Foreskin keratinocyte (primary cell): ENCODE measurements at places on chromosomes 1 and 21.

GRCh38 chr1:183039985-183040447 is 16.8 kb downstream of the LAMC1 start:
- DNase-seq: no peak

- no peak for DNase-seq
Observed at GRCh38 chr1:94949681-94950661, 23.1 kb upstream of the CNN3 start.

- DNase-seq: no peak
Observed at GRCh38 chr1:17423781-17424245, 15.7 kb downstream of the RCC2 start.

- no peak for DNase-seq
Observed at GRCh38 chr1:207045453-207045852, 5.6 kb downstream of the YOD1 start.

- no peak for DNase-seq
Observed at GRCh38 chr1:31755850-31756492, 8.2 kb downstream of the ADGRB2 start.

GRCh38 chr1:234957330-234958065 is 171.1 kb downstream of the TOMM20 start:
- no peak for DNase-seq

GRCh38 chr21:19508844-19509243 is 1105.3 kb upstream of the TMPRSS15 start:
- no peak for DNase-seq

- DNase-seq: no peak
Observed at GRCh38 chr1:165734906-165735305, 33.8 kb downstream of the TMCO1 start.

DNA sequence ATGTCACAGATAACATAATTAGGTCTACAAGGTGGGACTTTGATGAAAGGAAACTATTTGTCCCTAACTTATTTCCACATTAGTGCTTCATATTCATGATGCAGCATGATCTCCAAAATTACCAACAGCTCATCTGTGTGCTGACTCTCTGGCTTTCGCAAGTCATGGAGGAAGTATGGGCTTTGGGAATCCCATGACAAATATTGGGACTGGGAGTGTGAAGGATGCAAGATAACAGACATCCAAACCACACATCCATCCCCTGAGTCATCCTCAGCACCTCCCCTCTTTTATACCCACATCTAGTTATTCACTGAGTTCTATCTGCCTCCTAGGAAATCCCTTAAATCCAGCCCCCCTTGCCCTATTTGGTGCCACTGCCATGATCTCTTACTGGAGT is 102.8 kb upstream of the COL24A1 start:
- DNase-seq: peak; percentile 34

DNA sequence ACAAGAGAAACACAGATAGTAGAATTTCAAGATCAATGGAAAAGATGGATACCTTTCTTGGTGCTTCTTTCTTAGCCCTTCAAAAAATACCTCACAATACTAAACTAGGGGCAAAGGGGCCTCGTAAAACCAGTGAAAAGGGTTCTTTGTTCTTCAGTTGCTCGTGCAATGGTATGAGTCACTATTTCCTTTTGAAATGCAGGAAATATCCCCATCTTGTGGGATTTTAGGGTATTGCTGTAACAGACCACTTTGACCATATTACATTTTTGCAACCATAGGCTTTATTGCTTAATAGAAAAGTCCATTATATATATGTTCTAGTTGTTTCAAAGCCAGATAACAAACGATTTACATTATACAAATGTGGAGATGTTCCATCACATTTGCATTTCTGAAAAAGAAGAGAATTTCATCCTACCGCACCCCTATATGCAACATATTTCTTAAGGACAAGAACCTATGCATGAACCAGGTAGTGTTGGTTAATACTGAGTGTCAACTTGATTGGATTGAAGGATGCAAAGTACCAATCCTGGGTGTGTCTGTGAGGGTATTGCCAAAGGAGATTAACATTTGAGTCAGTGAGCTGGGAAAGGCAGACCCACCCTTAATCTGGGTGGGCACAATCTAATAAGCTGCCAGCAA is 88.6 kb upstream of the PKN2 start:
- DNase-seq: peak; percentile 49

DNA sequence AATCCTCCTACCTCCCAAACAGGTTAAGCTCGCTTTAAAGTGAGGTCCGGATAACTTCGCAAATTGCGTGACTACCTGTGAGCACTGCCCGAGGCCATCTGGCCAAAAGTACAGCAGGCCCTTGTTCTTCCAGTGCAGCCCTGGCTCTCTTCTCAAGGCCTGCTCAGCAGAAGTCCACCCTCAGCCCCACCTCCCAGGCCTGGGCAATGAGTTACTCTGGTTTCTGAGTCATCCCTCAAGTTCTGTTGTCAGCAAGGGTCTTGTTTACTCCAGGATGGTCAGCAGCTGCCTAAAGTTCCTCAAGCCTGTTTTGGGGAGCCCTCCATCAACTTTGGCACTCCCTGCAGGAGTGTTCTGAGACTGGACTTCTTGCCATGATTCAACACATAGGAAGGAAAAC is 101.7 kb downstream of the BCAR3 start:
- no peak for DNase-seq

DNA sequence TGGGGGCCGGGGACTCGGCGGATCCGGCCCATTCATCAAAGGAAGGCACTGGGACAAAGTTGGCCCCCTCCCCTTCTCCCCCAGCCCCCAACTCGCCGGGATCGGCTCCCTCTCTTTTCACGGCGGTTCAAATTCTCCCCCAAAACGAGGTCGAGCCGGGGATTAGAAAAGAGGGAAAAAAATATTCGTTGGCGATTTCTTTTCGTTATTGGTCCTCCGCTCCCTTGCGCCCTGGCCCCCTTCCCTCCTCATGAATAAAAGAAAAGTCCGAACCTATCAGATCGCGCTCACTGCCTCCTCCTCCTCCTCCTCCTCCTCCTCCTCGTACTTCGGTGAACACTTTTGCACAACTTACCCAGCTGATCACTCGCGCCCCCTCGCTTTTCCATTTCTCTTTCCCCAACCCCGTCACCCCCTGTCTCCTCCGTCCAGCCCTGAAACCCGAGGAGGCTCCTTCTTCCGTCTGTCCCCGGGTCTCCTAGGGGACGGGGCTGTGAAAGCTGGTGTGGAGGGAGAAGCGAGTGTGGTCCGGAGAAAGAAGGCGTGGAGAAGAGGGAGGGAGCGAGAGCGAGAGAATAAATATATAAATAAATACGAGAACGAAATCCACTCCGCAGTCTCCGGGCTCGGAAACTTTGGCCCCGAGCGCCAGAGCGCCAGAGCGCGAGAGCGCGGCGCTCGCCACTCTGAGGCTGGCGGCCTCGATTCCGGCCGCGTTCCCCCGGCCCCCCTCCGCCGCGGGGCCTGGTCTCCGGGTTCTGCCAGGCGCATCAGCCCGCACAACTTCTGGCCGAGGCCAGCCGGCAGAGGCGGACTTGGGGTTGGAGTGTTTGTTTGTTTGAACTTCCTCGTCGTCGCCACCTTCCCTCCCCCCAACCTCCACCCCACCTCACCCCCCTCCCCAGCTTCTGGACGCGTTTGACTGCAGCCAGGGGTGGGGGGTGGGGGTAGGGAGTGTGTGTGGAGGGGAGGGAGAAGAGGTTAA is at the start of gene PAX7:
Gene PAX7 (plus strand): TSS at position 336 of the 985 bp plus-strand sequence. CDS start 758 bp downstream, outside the sequence.
- no peak for DNase-seq

DNA sequence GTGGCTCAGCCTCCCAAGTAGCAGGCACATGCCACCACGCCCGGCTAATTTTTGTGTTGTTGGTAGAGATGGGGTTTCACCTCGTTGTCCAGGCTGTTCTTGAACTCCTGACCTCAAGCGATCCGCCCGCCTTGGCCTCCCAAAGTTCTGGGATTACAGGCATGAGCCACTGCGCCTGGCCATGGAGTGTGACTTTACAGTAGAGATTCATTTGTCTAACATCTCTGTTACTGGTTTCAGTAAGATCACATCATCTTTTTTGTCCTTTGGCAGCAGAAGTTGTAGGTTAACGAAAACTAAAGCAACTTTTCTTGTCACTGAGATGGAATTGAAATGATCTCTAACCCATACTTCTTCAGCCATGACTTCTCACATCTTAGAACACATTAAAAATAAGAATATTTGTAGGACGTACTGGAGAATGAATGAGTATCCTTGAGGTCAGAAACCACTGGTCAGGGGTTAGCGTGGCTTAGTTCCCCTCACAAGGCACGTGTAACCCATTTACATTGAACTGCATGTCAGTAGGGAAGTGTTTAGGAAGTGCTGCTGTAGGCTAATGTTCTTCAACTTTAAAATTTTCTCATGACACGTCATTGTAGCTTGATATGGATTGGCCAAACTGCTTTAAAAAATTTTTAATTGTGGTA is 75.9 kb downstream of the CAMTA1 start:
- DNase-seq: no peak

DNA sequence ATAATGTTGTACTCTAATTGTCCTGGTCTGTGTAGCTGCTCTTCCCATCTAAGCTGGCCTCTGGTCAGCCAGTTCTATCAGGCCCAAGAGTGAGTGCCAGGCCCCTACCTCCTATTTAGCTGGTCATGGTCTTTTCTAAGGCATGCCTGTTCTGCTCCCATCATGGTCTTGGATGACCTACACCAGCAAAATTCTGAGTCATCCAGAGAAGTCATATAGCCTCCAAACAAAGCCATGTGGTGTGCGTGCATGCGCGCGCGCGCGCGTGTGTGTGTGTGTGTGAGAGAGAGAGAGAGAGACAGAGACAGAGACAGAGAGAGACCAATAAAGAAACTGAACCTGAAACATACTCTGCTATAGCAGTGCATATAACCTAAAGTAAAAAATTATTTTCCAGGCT is 254.4 kb downstream of the BRINP2 start:
- no peak for DNase-seq

- peak; percentile 60 for DNase-seq
Observed at GRCh38 chr1:235998812-235999211, 66.1 kb downstream of the NID1 start.

- no peak for DNase-seq
Observed at GRCh38 chr1:184004935-184005334, 32.6 kb downstream of the COLGALT2 start.

DNA sequence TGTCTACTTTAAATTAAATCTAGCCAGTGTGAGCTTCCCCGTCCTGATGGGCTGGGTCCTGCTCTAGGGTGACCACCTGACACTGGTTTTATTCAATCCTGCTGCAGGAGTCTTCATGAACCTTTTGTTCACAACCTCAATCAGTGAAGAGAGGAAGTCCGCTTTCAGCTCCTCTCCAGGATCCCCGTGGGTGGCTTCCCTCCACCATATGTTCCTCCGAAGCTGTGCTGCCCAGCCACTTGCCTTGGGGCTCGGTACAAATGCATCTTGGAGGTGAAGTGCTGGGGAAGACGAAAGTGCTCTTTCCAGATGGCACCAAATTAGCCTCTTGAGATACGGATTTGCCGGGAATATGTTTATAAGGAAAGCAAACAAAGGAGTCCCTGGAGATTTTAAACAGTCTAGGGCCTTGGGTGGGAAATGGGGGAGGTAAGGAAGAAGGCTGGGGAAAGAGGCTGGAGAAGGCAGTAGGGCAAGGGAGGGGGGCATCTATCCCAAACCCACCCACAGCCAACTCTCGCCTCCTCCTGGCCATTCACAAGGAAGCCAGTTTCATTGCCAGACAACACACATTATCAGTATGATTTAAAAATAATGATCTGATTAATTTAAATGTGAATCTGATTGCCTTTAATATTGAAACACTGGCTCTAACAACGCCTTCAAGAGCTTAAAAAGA is 430.8 kb downstream of the DISC1 start:
- DNase-seq: no peak

DNA sequence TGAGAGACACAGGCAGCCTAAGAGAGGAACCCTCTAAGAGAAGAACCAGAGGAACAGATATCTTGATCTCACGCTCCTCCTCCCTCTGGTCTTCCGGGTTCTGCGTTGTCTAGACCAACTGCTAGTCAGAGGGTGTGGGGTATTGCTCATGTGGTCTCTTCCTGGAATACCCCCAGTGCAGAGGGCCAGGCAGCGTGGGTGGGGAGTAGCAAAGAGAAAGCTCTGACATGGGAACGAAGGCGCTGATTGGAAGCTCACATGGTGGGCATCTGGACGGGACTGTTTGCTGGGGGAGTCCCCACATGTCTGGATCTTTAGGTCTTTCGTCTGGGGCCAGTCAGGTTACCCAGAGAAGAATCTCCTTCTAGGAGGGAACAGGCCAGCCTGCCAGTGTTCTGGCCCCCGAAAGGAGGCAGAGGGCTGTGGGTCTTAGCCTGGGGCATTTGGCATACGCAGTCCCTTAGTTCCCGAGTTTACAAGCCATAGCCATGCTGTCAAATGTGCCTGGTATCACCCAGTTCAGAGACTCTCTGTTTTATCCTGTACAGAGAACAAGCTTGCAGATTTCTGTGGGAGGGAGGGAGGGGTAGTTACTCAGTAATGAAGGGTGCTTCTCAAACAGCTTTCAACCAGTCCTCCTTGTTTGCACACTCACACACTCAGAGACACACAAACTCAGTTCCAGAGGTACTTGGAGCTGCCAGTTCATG is 18.3 kb upstream of the IL6R start:
- no peak for DNase-seq

- no peak for DNase-seq
Observed at GRCh38 chr1:222454782-222455181, 93.1 kb downstream of the HHIPL2 start.

DNA sequence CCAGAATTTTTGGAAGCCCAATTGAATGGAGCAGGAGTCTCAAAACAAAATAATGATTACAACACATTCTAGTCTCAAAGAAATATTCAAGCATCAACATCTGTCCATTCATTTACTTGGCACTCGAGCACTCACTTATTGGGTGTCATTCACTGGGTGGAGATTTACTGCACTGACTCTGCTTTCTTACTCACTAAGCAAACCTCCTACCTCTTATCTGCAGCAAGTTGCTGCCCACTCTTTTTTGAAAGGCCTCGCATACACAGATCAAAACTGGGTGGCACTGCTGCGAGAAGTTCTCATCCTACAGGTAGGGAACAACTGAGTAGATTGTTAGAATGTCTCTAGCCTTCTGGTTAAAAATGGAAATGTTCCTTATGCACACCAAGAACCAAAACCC is 18.0 kb downstream of the RHBDL2 start:
- no peak for DNase-seq

DNA sequence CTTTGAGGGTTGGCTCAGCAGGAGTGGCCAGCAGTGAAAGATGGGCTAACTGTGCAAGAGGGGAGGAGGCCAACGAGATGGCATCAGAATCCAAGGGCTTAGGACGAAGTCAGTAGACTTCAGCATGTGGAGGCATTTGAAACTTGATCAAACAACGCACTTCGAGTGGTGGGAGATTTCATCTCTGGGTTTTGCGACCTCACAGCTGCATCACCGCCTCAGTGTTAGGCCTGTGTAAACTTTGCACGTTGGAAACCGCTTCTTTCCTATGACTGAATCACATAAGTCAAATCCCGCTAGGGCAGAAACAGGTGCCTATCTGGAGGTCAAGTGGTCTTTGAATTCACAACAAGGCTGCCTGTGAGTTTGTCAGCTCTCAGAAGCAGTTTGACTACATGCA is 17.8 kb downstream of the TFF3 start:
- DNase-seq: no peak
